NCI-H1694 treated with DMSO at 0.1 percent for 48 hours (cell line): ENCODE measurements at places on chromosomes 5 and 9.

GRCh38 chr5:180648658-180649296, 623 bp downstream of the FLT4 start:
- no peak for DNase-seq

DNA sequence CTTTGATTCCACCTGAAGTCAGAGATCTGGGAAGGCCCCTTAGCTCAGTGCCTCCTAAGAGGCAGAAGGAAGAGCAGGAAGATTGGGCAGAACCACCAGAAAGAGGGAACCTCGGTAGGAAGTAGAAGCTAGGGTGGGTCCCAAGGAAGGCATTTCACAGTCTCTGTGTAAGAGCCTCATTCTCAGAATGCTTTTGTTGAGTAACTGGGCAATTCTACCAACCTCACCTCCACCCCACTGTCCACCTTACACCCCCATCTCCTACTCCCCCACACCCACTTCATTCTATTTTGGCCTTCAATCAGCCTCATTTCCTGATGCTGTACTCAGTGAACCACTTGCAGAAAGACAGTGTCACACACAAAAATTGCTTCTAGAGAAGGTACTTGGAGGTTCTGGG, 3.5 kb downstream of the HBEGF start:
- DNase-seq: no peak

DNA sequence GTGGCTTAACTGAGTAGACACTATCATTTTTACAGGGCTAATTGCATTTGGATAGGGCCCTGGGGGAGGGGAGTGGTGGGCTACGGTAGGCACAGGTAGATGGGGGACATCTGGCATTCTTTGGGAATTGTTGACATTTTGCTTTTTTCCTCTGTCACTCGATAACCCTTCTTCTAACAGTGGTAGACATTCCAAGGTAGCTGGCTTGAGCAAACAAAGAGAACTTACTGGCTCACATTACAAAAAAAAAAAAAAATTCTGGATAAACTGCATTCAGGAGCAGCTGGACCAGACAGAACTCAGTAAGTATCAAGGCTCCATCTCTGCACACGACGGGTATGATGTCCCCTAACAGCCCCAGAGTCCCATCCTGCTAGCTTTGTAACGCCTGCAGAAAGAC, 585.2 kb downstream of the ZNF608 start:
- no peak for DNase-seq

GRCh38 chr5:149886692-149887470, 57.7 kb downstream of the PDE6A start:
- no peak for DNase-seq

DNA sequence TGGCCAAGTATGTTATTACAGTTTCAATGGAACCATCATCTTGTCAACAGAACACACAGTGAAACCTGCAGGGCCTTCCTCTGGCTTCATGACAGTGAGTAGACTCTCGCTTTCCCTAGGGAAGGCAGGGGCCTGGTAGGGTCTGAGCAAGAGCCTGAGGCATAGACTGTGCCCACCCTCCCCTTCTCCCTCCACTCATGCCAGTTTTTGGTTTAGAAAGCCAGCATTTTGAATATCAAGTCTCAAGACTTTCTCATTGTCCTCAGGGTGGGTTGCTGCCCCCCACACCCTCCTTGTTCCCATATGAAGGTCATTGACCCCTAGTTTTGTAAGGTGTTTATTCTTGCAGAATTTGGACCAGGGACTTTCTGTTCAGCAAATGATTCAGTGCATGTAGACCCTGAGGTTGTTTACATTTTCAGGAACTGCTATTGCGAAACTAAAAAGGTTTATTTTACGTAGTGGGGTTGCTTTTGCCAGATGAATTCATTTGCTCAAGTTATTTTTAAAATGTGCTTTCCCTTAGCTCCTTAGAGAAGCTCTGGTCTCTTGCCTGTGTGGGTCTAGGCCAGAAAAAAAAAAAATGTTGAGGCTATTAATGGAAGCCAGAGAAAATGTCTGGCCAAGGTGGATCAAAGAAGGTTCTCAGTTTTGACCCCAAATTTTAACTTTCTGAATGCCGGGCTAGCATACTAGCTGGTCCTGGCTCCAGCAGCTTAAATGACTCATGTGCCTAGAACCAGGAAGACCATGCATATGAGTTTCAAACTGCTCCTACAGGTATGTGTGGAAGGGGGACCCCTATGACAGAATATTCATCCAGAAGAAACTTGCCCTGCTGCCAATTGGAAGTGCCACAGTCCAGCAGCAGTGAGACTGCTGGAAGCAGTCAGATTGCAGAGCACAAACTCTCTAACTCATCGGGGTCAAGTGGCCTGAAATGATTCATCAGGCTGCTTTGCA, 10.1 kb upstream of the MOB3B start:
- no peak for DNase-seq

DNA sequence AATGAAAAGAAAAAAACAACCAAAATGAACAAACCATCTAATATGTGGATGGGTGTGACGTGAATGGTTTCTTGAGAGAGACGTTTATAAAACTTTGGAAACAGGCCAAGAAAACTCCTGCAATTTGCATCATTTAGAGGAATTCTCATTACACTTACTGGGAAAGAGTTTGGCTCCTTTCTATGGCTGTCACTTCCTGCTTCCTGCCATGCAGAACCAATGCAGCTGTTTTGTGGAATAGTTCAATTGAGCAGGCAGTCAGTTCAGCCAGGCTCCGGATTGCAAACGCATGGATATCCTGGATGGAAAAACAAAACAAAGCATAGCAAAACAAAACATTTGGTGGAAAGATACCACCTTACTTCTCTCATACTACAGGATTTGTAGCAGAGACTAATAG, 36.6 kb downstream of the FAM114A2 start:
- no peak for DNase-seq

- no peak for DNase-seq
Measured at GRCh38 chr5:83036991-83037575, 40.1 kb downstream of the TMEM167A start.
